ENCODE measurements at places on chromosomes 13 and 19.

GRCh38 chr19:34323433-34324204, 41.4 kb upstream of the GPI start:
- DNase-seq = no peak

- DNase-seq = peak; percentile 79
These were observed 9.8 kb upstream of the USPL1 start for GRCh38 chr13:30607908-30608307.

GRCh38 chr19:28934631-28935030, 278.3 kb downstream of the UQCRFS1 start:
- DNase-seq = no peak

DNA sequence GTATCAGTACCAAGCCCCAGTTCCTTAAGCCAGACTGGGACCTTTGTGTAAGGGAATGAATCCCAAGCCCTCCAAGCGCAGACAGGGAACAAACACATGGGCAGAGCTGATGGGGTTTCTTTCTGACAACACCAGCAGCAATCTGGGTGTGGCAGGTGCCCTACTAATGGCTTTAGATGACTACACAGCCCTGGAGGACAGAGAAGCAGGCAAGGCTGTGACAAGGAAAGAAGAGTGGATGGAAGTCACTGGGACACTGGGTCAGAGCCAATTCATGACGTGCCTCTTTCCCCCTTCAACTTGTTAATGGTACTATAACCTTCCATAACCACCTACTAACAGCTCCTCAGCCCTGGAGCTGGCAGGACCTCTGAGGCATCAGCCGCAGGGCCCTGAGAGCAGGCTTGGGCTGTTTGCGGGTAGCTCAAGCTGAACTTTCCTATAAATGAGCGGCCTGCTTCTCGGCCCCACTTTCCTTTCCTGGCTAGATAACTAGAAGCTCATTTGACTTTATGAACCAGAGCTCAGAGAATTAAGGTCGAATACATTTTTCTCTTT, 38.9 kb downstream of the RASL11A start:
- DNase-seq = no peak

DNA sequence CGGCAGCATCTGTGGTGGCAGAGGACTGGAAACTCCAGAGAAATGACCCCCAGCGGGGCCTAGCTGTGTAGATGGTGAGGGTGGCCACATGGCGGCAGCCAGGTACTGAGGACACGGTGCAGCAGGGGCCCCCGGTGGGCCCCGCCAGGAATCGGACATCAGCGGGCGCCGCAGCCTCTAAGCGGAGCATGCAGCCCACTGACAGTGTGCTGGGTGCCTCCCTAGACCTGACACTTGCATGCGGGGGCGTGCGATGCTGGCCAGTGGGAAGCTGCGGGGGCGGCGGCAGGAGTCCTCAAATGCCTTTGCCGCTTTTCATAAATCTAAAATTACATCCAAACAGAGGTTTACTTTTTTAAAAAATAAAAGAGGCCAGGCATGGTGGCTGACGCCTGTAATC, 16.1 kb downstream of the ADAT3 start:
- no peak for DNase-seq

GRCh38 chr13:98293103-98293502, 116.0 kb upstream of the RNF113B start:
- no peak for DNase-seq

DNA sequence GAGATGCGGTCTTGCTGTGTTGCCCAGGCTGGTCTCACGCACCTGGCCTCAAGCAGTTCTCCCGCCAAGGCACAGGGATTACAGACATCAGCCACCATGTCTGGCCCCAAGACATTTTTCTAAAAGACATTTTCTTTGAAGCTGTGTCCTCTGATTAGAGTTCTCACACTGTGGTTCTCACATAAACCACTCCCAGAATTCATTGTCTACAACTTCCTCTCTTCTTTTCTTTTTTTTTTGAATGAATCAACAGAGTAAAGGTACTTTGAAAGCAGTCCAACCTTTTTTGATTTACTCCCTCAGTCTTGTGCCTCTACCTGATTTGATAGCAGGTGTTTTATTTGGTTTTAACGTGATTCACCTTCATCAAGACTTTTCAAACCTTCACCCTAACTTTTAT, 14.3 kb upstream of the SHD start:
- DNase-seq = no peak

GRCh38 chr13:101655435-101655834, 203.0 kb downstream of the ITGBL1 start:
- DNase-seq = no peak

DNA sequence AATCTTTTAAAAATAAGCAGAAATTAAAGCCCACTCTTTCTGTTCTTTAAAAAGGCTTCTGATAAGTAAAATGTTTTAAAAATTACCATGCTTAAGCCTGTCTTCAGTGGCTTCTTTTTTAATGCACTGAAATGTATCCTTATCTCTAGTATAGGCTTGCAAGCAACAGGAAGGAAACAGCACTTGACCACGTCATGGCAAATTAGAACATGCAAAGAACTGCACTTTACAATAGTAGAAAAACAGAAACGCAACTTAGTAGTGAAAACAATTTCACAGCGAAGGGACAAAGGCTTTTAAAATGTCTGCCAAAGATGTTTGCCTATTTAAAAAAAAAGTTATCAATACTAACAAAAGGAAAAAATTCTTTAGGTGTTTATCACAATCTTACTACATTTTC, 36.3 kb downstream of the ELF1 start:
- DNase-seq = peak; percentile 88

GRCh38 chr13:34419755-34420154, 522.3 kb upstream of the NBEA start:
- no peak for DNase-seq

Measured in Jurkat, Clone E6-1 (cell line).